ENCODE measurements at places on chromosomes 3 and 15.

- DNase-seq = no peak
These were observed 12.8 kb downstream of the NXPE3 start for GRCh38 chr3:101791778-101792177.

GRCh38 chr15:96326328-96327154 is 4.0 kb upstream of the NR2F2 start:
- DNase-seq = no peak

DNA sequence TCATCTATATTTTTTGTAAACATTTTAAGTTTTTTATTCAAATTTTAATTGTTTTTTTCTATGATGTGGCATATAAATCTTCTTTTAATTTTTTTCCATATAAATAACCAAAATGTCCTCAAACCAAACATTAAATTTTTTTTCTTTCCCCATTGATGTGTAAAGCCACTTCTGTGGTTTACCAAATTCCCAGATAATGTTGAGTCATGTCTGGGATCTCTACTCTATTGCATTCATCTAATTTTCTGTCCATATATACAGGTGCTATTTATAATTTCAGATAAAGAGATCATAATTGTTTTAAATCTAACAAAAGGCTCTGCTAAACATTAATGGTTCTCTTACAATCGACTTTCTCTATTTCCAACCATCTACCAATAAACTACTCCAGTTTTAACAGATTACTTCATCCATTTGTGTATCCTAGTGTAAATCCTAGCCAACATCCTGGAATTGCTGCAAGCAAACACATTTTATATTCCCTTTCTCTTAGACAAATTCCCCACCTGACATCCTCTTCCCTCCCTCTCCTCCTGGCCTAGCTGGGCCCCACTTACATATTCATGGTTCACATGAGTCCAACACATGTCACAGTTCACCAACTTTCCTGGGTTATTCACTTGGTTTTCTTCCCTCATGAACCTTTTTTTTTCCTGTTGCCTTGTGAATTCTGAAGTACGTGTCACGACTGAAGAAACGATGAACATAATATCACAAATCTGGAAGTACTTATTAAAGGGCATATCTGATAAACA is 368.0 kb upstream of the AGTR1 start:
- no peak for DNase-seq

- no peak for DNase-seq
These were observed 352.6 kb downstream of the FEZF2 start for GRCh38 chr3:62020706-62021105.

GRCh38 chr15:26550880-26551279 is 222.0 kb downstream of the GABRB3 start:
- DNase-seq = no peak

- DNase-seq = no peak
These were observed 352.8 kb upstream of the SEMA6D start for GRCh38 chr15:47364230-47365141.

GRCh38 chr15:23002920-23003319 is 22.8 kb upstream of the CYFIP1 start:
- no peak for DNase-seq

- DNase-seq = no peak
These were observed 714.1 kb downstream of the NAALADL2 start for GRCh38 chr3:175573226-175573625.

GRCh38 chr3:114872588-114872987 is 274.5 kb downstream of the ZBTB20 start:
- no peak for DNase-seq

DNA sequence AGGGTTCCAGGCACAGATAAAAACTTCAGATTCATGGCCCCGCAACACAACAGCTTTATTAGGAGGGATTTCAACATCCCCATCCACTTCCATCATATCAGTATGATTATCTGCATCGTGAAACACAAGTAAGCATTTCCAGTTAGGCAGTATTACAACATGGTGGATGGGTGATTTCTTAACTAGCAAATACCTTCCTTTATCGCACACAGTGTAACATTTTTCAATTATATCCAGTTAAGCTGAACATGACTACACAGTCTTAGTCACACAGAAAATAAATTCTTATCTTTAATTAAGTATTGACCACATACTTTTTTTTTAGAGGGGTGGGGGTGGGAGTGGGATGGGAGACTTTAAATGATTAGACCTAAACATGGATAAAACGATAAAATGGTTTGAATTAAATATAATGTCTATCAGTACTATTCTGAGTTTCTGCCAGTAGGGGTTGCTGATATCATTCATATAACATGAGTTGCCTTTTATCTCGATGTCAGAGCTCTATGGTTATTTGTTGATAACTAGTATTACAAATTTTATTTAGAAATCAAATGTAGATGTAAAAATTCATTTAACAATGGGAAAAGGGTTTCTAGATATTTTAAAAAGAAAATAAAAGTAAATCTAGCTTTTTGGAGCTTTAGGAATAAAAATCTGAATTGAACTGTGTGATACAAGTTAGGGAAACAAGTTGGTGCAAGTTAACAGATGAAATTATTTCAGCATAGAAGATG is 146.6 kb downstream of the TBL1XR1 start:
- no peak for DNase-seq

- DNase-seq = no peak
These were observed 45.5 kb downstream of the COL8A1 start for GRCh38 chr3:99683876-99684275.

DNA sequence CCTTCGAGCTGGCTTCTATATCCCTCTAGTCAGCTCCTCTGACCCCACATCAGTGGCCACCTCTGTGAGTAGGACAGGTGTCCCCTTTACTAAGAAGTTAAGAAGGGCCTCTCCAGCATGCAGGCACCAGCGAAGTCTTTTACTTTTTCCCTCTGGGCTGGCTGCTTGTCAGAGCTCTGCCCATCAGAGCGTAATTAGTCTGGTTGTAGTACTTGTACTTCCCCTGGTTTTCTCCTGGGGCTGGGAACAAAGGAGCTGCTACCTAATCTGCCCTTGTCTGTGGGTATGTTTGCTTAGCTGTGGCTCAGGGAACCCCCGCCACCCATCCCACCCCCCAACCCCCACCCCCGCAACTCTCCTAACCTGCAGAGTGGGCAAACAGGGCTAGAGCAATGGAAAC is 27.4 kb upstream of the ALPK3 start:
- no peak for DNase-seq

DNA sequence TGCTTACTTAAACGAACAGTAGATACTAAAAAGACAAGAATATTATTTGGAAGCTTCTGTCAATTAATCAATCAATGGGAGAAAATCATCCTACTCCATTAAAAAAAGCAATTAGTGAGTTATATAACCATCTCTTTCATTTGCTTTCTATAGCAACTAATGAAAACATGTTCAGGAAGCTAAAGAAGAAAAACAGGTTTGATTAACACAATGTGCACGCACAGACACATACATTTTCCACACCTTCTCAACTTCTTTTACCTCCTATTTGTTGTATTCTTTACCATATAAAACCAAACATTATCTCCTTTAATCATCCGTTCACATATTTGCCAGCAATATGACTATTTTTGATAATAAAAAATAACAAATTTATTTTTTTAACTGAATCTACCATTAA is 111.3 kb downstream of the GBE1 start:
- no peak for DNase-seq

GRCh38 chr15:76168237-76168984 is 108.6 kb downstream of the TMEM266 start:
- DNase-seq = no peak

DNA sequence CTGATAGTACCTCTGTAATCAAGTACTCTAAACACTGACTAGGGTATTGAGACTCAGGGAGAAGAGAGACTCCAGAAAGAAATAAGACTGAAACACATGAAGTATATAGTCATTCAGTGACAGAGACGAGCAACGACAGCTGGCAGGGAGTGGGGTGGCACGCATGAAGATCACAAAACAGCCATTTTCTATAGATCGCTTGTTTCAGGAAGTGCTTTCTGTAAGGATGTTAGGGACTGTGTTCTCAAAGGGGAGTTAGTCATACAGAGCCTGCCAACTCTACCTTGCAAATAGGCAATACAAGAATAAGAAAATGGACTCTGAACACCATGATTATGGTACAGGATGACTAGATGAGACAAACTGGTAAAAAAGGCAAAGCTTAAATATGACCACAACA is 139.5 kb downstream of the TBL1XR1 start:
- DNase-seq = peak; percentile 18

GRCh38 chr3:52238193-52238760 is 681 bp downstream of the TWF2 start:
- DNase-seq = no peak

DNA sequence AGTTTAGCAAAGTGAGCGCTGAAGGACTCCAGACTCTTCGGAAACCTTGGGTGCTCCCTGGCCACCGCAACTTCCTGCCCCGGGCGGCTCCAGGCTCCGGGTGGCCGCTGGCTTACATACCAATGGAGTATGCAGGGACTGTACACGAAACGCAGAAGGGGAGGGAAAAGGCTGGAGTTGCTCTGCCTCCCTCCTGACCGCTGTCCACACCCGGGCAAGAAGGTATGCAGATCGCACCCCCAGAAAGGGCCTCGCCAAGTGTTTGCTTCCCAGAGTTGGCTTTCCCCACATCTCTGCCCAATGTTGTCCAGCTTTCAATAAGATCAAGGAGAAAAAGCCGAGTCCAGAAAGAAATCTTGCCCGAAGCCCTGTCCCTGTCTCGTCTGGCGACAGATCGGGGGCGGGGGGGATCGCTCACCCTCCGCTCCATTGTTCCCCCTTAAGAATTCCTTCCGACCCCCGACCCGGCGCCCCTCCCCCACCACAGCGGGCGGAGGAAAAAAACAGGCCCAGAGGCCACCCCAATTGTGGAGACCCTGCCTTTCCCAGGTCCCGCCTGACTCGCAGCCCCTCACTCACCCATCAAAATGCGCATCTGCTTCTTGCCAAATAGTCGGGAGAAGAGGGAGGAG is 533 bp downstream of the ARF4 start:
- DNase-seq = peak; percentile 19

GRCh38 chr3:11818033-11818432 is 28.7 kb downstream of the TAMM41 start:
- no peak for DNase-seq

DNA sequence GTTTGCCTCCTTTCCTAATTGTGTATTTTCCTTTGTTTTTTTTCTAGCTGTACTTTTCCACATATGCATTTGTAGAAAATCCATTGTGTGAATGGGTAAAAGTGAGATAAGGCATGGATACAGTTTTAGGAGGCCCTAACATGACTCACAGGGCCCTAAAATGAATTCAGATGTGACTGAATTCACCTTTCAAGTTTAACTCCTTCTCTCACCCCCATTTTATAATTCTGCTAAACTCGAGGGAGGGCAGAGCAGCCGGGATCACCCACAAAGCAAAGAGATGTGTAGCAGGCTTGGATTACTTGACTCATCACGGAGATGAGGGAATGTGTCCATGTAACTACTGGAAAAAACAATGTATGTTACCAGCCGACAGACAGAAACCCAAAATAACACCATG is 59.9 kb downstream of the FOXP1 start:
- no peak for DNase-seq

GRCh38 chr15:53520996-53521395 is 238.5 kb downstream of the WDR72 start:
- no peak for DNase-seq

GRCh38 chr3:42081838-42082473 is 9.2 kb upstream of the TRAK1 start:
- DNase-seq = no peak

- no peak for DNase-seq
These were observed 1.3 kb downstream of the ADAMTS9 start for GRCh38 chr3:64686446-64686908.

GRCh38 chr3:39542588-39542988 is 75.1 kb downstream of the MOBP start:
- DNase-seq = no peak

GRCh38 chr3:178750639-178751300 is 214.5 kb downstream of the KCNMB2 start:
- DNase-seq = no peak

DNA sequence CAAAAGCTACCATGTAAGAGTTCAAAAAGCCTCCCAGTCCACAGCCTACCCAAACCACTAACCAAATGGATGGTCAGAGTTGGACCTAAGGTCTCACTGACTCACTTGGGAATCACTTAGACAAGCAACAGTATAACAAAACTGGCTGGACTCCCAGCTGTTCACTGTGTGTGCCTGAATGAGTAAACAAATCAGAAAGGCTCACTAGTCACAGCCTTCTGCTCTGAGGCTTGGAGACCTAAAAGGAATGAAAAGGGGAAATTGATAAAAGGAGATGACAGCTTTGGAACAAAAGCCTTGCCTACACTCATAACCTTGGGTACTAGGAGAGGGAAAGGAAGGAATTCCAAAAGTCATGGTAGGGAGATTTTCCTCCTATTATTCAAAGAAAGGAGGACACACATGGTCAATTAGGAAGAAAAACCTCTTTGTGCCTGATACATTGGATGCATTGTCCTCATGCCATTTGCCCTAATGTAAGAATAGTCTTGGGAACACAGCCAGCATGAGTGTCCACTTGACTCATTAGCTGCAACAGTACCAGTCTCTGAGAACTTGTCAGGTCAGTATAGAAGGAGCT is 92.3 kb downstream of the FRMD5 start:
- no peak for DNase-seq

- no peak for DNase-seq
These were observed 33.0 kb upstream of the AMOTL2 start for GRCh38 chr3:134407239-134407625.

DNA sequence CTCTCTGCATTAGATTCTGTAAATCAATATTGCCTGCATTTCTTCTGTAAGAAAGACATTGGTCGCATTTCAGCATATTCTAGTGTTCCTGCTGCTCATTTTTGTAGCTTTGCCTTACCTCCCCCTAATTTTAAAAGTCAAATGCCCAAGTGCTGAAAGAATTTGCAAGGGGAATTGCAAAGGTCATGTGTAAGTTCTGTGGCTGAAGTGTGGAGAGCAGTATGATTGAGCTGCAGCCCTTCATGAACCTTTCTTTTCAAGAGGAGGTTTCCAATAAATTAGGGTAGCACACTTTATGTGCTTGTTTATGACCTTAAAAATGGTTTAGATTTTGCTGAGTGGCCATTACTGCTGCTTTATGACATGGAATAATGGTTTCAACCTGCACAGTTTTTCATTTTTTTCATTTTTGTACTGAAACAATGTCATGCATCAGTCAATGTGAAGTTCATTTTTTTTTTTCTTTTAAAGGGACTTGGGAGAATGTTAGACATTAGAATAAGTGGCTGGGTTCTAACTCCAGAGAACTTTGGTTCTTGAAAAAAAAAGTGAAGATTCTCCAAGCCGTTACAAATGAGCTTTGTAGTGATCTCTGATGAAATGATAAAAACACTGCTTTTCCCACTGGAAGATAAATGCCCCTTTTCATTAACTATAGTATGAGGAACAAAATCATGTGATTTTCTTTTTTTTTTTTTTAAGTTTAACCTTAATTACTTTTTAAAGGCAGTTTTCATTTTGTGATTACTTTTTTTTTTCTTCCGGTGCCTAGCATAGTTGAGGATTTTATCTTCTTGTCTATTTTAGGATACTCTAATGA is 99.6 kb downstream of the MITF start:
- DNase-seq = no peak

DNA sequence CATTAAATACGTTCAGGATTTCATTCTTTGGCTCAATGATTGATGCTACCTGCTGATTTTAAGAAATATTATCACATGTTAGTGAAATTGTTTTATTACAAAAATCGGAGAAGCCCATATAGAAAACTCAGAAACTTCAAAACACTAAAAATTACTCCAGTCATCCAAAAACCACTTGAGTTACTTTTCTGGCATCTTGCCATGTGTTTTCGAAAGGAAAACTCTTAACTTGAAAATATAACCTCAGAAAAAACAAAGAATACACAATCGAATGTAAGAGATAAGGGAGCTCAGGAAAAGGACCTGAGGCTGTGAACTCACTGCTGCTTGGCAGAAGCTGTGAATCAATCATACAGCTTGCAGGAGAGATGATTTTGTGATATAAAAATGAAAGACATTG is 151.3 kb upstream of the SLITRK3 start:
- DNase-seq = no peak
